ENCODE measurements at places on chromosomes 11 and 22. TPM values are rescaled to one million over a fixed set of nuclear protein-coding genes. Genes with fewer than 3 reads are reported as not detected.

The ELFN2 gene
- 0.64 TPM for total RNA-seq

The DDTL gene
- not detected for total RNA-seq

- DNase-seq = no peak
- no peaks in the 10 kb centered on the region for H3K36me3 ChIP-seq
- H3K4me1 ChIP-seq = no peaks in the 10 kb centered on the region
- no peak overlapping the region for H3K4me3 ChIP-seq
- H3K27me3 ChIP-seq = no peaks in the 10 kb centered on the region
Measured at GRCh38 chr11:110979696-110980095, 265.8 kb upstream of the POU2AF2 start.

DNA sequence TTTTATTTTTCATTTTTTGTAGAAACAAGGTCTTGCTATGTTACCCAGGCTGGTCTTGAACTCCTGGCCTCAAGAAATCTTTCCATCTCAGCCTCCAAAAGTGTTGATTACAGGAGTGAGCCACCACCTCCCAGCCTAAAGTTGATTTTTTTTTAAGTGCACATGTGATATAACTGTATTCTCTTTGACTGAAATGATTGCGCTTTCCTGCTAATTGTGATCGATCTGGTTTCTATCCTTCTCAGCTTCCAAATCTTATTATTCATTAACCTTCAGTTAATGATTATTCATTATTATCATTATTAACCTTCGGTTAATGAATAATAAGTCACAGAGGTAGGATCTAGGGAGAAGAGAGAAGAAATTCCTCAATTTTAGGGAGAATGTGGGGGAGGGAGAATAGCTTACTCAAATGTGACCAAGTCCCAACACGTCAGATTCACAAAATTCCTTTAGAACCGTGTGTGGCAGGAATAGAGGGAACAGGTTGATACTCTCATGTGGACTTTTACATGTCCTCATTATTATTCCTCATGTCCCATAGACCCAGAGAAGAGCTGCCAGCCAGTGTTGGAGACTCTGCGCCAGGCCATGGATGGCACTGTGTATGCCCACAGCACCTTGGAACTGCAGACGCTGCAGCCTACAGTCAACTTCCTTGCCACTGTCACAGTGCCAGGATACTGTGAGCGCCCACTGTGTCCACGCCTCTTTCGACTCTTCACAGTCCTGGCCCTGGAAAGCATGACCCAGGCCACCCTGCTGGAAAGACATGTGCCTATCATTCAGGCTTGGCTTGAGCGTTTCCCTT is 47.1 kb downstream of the RRP8 start:
- H3K27me3 ChIP-seq = no peaks in the 10 kb centered on the region
- H3K4me1 ChIP-seq = no peaks in the 10 kb centered on the region
- no peak overlapping the region for H3K4me3 ChIP-seq
- H3K36me3 ChIP-seq = no peaks in the 10 kb centered on the region
